Astrocyte of the hippocampus (primary cell): ENCODE measurements at places on chromosomes 4 and X.

- peak; percentile 31 for DNase-seq
Observed at GRCh38 chr4:123350191-123350544, 46.4 kb upstream of the SPRY1 start.

DNA sequence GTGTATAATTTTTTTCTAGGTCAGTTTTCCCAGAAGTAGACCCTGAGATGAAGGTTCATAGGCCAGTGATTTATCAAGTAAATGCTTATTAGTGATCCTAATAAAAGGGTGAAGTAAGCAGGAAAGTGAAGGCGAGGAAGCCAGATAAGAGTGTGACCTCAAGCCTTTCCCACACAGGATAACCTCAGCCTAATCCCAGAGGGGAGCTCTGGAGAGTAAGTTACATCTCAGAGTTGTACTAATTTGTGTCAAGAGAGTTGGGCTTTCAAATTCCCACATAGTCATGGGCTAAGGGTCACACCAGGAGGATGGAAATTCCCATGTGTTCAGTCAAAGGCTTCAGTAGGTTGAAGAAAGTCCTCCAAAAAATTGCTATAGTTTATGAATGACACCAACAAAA lies 191.4 kb downstream of the ADGRA3 start:
- no peak for DNase-seq

- DNase-seq = peak; percentile 92
Observed at GRCh38 chr4:16225863-16226815, at the start of gene TAPT1. TAPT1 (minus strand) TSS chr4:16226471; CDS start chr4:16226457, 14 bp downstream.

GRCh38 chr4:153401501-153401900 lies 57.0 kb downstream of the MND1 start:
- DNase-seq = no peak

DNA sequence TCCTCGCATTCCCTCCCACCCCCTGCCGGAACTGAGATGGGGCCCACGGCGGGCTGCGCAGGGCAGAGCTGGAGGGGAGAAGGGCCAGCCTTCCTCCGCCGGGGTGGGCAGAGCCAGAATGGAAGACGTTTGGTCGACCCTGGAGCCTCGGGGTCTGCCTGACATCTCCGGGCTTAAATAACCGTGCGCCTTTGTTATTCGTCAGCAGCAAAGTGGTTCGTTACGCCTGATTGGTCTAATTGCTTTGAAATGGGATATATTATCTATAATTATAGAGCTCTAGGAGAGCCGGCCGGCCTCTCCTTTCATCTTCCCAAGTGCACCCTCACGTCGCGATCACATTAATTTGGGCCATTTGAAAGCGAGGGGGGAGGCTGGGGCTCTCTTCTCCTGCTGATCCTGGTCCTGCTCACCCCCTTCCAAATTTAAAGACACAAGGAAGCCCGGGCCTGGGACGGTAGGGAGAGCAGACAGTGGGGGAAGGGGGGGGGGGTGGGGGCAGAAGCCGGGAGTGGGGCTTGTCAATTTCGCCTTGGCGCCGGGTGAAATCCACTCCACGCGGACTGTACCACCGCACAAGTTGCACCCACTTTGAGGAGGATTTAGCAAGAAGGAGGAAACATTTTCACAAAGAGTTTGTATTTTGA lies 4.7 kb upstream of the MSX1 start:
- DNase-seq = no peak

DNA sequence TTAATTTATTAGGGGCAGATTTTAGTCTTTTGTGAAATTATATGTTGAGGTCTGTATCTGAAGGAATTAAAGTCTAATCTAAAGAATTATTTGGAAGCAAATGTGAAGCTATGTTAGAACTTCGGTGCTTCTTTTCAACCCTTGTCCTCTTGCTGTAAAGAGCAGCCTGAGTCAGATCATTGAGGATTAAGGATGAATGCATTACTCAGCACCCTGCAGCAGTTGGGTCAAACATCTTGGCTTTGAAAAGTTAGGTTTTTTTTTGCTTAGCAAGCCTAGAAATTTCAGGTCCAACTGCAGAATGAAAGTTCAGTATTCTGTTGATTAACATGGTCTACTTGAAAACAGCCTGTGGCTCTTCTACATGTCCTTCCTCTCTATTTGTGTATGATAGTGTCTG lies 57.6 kb downstream of the SLC4A4 start:
- peak; percentile 15 for DNase-seq

GRCh38 chr4:155610143-155610542 lies 56.5 kb upstream of the GUCY1A1 start:
- no peak for DNase-seq

- DNase-seq = no peak
Observed at GRCh38 chr4:163920426-163920825, 425.9 kb downstream of the TMA16 start.
